Caki2 (cell line): ENCODE measurements at places on chromosomes 12 and 14. TPM values are rescaled to one million over a fixed set of nuclear protein-coding genes. Genes with fewer than 3 reads are reported as not detected.
A peak's percentile ranks its signal among the peaks of the same experiment; 100 is the strongest.

GRCh38 chr14:64232095-64232838 lies 61.9 kb downstream of the ESR2 start:
- DNase-seq = peak; percentile 71

DNA sequence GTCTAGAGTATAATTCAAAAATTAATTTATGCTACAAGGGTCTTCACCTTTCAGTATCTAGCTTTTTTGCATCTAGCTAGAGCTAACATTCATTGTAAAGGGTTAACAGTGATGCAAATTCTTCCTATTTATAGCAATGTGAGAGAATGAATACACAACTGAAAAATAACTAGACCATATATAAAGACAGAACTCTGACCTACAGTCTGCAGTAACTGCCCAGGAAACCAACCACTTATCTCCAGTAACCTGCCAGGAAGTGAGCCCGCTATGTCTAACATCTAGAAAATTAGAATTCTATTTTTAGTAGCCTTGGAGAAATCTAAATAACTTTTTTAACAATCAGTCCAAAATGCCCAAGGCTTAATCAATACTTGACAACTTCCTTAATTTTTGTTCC lies 1021.9 kb downstream of the LRFN5 start:
- no peak for DNase-seq

DNA sequence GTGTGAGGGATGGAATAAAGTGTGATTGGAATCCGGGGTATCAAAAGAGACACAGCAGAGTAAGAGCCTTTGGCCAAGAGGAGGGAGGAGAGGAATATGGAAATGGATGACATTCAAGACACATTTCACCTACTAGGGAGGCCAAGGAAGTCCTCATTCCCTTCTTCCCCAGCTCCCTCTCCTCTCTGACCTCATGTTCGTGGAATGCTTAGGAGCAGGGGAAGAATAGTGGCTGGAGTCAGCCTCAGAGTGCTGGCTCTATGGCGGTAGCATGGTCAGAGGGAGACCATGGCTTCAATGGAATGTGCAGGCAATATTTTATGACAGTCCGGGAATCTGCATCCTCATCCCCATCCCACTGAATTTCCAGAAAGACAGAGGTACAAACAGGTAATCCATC lies 196.6 kb downstream of the EGLN3 start:
- DNase-seq = no peak

DNA sequence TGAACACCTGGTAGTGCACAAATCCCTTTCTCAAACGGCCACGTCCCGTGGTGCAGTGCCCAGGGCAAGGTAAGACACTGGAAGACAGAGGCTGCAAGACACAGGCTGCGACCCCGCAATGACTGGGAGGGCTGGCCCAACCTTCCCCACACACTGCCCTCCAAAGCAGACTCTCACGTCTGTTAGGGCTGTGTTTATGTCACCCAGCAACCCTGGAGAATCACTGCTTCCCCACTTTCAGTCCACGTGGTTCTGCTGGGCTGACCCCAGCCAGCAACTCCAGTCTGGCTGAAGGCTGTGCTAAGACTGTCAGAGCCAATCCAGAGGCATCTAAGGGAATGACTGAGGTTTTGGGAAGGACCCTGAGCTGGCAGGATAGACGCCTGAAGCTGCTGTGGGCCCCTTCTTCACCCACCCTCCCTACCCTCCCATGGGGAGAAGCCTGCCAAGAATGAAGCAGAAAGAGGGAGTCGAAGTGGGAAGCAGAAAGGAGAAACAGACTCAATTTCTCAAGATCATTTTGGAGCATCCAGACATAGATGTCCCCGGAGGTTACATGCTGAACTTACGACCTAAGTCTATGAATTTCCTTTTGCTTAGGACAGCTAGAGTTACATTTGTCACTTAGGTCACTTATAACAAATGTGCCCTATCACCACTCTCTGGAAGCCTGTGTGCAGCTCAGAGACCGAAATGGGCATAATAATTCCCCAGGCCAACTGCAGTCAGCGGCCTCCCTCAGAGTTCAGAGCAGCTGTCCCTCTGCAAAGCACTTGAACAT lies 11.7 kb downstream of the KDM2B start:
- no peak for DNase-seq

DNA sequence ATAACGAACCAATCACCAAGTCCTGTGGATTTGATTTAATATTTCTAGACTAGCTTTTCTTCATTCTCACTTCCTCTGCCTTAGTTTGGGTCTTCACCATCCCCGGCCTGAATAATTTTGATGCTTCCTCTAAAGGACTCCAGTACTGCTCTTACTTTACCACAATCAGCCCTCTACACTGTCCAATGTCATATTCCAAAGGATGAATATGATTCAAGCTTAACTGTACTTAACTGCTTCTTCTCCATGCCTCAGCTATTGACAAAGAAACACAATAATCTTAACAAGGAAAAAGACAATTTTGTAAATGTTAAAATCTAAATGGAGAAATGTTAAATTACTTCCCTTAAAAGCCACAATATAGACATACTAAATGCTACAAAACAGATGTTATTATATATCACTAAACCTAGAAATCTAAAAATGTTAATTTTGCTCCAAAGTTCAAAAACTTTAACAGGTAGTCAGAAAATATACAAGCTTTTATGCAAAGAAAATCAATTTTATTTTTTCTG lies 70.2 kb downstream of the STXBP6 start:
- DNase-seq = no peak

DNA sequence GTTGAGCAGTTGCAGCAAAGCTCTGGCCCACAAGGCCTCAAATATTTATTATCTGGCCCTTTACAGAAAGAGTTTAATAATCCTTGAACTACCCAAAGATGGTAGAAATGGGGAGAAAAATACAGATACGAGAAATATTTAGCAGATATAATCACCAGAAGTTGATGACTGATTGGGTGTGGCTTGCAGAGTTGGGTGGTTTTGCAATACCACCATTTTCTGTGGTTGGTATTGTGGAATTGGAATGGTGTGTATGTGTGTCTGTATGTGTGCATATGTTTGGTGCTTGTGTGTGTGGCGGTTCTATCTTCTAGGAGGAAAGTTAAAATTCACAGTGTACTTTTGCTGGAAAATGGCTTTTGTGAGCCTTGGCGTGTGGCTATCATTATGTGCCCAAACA lies 85.4 kb upstream of the MANSC4 start:
- DNase-seq = no peak

- DNase-seq = no peak
Observed at GRCh38 chr12:26633591-26634210, 199.3 kb downstream of the ITPR2 start.

GRCh38 chr14:101127224-101127623 lies 223.7 kb upstream of the RTL1 start:
- no peak for DNase-seq

- no peak for DNase-seq
Observed at GRCh38 chr12:105227879-105228278, 8.1 kb downstream of the APPL2 start.

- no peak for DNase-seq
Observed at GRCh38 chr12:92502417-92503028, 200.3 kb upstream of the PLEKHG7 start.

DNA sequence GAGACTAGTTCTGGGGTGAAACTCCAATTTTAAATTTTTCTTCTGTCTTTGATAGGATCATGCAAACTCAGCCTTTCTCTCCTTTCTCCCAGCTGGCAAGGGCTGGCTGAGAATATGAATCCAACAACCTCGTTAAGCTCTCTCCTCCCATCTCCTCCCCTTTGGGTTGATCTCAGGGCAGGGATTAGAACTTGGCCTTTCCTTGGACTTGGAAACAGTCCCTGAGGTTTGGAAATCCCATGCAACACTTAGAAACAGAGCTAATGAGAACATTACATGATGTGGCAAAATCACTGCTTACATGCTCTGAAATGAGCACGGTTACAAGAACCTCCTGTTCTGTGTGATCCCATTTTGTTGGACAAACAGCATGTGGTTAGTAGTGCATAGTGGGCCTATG lies 31.6 kb downstream of the ACACB start:
- no peak for DNase-seq

- no peak for DNase-seq
Observed at GRCh38 chr14:69928111-69928523, 48.9 kb downstream of the SMOC1 start.

DNA sequence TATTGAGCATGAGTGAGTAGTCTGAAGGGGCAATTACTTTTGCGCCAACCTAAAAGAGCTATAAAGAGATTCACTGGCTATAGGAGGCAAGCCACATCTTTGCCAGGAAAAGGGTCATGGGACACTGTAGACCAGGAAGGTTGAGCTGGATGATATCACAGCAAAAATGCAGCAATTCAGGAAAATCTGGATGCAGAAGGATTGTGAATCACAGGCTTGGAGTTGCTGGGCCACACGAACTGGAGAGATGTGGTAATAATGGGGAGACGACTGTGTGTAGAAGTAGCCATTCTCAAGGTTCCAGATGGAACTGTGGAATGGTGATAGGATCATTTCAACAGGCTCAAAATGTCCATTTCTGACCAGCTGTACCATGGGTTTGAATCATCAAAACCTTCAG lies 151.4 kb upstream of the DAAM1 start:
- no peak for DNase-seq

- peak; percentile 46 for DNase-seq
Observed at GRCh38 chr12:27002141-27002540, 12.0 kb downstream of the TM7SF3 start.

DNA sequence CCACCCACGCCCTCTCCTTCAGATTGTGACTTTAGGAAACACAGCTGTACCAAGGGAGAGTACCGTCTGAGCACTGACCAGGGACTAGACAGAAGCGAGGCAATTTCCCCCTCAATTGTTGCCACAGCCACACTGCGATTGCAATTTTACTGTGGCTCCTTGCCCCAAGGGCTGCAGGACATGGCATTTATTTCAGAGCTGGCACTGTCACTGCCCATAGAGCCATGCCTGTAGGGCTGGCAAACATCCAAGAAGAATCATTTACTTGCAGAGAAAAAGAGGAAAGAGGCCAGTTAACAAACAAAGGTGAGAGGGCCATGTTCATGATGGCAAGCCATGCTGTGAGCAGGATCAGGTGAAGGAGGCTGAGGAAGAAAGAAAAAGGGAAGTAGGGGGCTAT lies 129.6 kb downstream of the EMP1 start:
- DNase-seq = no peak

DNA sequence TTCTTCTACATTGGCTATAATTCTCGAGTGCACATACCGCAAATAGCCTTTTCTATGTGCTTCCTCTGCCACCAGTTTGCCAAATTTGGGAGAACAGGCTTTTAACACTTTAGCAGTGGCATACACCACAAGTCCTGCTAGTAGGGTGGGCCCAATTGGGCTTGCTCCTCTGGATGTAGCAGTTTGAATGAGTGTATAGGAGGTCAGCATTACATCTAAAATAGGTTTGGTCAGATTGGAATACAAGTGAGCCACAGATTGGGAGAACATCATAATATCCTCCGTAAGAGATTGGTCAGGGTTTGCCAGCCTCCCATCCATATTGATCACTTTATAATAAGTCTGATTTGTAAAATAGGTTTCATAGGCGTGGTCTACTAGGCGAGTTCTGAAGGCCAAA lies 902 bp downstream of the ABCD2 start:
- DNase-seq = no peak

GRCh38 chr12:124445826-124446225 lies 121.6 kb downstream of the NCOR2 start:
- no peak for DNase-seq

DNA sequence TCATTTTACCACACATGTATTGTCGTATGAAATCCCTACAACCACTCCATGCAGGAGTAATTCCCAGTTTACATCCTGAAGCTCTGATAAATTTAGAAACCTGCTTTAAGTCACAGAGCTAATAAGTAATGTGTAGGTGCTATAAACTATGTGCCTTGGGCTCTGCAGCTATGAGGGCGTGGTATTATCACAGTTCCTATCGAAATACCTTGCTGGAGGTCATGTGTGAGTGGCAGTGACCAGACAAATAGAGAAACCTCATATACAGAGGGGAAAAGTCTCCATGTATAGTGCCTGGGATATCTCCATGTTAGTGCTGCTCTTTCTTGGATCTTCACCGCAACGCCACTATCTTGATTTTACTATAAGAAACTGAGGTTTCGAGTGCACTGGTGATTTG lies 883 bp upstream of the TBC1D15 start:
- peak; percentile 33 for DNase-seq

DNA sequence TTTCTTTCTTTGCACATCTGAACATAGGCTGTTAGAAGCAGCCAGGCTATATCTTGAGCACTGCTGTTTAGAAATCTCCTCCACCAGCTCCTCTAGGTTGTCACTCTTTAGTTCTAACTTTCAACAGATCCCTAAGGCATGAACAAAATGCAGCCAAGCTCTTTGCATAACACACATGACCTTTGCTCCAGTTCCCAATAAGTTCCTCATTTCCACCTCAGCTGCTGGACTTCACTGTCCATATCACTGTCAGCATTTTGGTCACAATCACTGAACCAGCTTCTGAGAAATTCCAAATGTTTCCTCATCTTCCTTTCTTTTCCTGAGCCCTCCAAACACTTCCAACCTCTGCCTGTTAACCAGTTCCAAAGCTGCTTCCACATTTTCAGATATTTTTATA lies 27.6 kb upstream of the C14orf132 start:
- DNase-seq = no peak

The SLC22A17 gene
- total RNA-seq = 8.4 and 10.6 TPM in 2 replicates

The TRIAP1 gene
- total RNA-seq = 75.7 and 92.8 TPM in 2 replicates

The RD3L gene
- total RNA-seq = not detected in 2 replicates

The RNASE3 gene
- not detected in 2 replicates for total RNA-seq

The GLIPR1L1 gene
- total RNA-seq = not detected in 2 replicates
